ENCODE measurements at places on chromosomes 6 and 20.

- no peak for DNase-seq
Measured at GRCh38 chr6:65728879-65729479, 22.0 kb upstream of the EYS start.

DNA sequence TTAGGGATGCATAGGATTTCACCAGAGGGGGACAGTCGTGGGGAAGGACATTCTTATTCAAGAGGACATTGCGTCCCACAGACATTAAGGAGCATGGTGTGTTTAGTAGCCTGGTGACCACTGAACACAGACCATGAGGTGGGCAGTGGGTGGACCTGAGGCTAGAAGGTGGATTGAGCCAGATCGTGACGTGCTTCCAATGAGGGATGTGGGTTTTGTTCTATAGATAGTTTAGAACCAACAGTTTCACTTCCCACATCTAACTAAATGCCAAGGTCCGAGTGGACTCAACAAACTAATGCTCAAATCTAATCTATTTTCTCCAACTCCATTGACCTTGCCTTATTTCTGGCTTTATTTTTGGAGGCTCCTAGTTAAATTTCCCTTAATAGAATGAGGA, 58.5 kb downstream of the OGFRL1 start:
- no peak for DNase-seq

GRCh38 chr6:36633370-36633769, 39.2 kb downstream of the SRSF3 start:
- DNase-seq: no peak

DNA sequence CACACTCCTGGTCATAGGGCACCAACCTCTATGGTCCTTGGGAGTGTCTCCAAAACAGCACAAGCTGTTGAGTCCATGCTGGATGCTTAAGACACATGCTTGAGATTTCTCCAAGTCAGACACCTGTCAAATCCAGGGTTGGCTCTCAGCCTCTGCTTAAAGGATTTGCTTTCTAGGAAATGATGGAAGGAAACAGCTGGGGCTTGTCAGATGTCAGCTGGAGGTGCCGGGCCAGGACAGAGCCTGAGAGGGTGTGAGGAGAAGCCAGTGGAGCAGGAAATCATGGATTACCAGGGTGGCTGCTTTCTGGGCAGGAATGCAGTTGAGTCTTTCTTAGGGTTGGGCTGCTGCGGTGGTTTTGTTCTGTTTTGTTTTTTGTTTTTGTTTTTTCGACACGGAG, 83.0 kb upstream of the FAM184A start:
- DNase-seq: no peak

- peak; percentile 34 for DNase-seq
Measured at GRCh38 chr20:62652041-62652893, 10.0 kb downstream of the SLCO4A1 start.

GRCh38 chr20:36756496-36756895, 10.6 kb upstream of the NDRG3 start:
- no peak for DNase-seq

- no peak for DNase-seq
Measured at GRCh38 chr6:56046576-56046975, 171.2 kb upstream of the BMP5 start.

DNA sequence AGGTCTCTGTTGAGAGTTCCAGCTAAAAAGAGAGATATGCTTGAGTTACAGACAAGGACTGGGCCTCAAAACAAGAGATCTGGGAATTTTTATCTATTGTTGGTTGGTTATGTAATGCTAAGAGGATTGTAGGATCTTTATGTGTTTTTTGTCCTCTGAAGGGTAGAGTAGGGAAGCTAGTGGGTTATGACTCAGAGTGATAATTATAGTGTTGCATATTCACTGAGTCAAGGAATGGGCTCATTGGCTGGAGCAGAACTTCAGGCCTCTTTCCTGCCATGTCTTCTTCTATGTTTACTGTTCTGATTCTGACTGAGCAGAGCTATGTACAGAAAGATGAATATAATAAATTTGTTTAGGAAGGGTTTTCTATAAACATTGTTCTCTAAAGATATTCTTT, 66.1 kb upstream of the NOX3 start:
- DNase-seq: no peak

DNA sequence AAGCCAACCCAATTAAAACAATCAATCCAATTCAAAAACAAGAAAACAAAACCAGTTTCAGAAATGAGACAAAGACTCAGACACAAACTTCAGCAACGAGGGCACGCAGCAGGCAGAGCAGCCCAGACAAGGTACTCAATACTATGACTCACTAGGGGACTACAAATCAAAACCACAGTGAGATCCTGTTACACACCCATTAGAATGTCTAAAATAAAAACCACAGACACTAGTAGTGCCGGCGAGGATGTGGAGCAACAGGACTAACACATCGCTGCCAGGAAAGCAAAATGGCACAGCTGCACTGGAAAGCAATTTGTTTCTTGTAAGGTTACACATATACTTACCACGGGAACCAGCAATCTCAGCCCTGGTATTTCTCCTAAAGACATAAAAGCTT, 28.4 kb upstream of the MAS1L start:
- no peak for DNase-seq

GRCh38 chr20:8972963-8973705, 95.8 kb upstream of the PLCB4 start:
- no peak for DNase-seq

GRCh38 chr6:87572021-87572420, 17.8 kb downstream of the RARS2 start:
- DNase-seq: no peak

GRCh38 chr6:132592855-132593254, 3.3 kb upstream of the TAAR5 start:
- no peak for DNase-seq

DNA sequence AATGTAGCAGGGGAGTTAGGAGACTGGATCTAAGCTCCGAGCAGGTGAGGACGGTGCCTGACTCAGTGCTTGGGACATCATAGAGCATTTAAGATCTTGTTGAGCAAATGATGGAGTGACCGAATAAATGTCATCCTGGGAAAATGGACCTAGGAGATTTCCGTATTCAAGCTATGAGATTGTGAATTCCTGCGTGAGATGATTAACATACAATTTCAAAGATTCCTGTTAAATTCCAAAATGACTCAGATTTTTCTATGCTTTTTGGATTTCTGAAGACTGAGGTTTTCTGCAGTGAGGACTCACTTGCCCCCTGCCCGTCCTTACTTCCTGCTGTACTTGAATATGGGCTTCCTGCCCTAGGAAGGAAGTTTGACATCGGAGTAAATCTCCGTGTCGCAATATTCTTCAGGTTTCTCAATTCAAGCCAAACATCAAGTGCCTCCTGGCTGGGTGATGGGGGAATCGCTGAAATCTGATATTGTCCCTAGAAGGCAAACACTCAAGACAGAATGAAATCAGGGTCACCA, 5.2 kb downstream of the SYTL3 start:
- no peak for DNase-seq

- no peak for DNase-seq
Measured at GRCh38 chr20:2595076-2595475, 57.4 kb upstream of the NOP56 start.

GRCh38 chr6:139386404-139386803, 12.0 kb upstream of the CITED2 start:
- DNase-seq: no peak

GRCh38 chr6:79236711-79237110, 2.2 kb upstream of the HMGN3 start:
- DNase-seq: peak; percentile 12

DNA sequence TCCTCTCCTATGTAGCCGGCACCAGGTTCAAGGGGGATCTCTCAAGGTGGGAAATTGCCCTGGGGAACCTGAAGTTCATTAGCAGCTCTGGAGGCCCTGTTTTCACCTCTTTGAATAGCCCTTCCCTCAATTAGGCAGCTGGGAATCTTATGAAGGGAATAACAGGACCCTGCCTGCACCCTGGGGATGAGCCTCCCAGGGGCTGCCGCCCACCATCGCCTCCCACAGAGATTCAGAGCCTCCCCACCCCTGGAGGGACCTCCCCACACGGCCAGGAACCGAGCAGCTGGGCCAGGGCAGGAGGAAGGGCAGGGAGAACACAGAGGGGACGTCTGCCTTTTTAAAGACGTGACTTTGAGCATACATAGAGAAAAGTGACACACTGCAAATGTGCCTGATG, 4.6 kb upstream of the EEF1A2 start:
- DNase-seq: no peak

DNA sequence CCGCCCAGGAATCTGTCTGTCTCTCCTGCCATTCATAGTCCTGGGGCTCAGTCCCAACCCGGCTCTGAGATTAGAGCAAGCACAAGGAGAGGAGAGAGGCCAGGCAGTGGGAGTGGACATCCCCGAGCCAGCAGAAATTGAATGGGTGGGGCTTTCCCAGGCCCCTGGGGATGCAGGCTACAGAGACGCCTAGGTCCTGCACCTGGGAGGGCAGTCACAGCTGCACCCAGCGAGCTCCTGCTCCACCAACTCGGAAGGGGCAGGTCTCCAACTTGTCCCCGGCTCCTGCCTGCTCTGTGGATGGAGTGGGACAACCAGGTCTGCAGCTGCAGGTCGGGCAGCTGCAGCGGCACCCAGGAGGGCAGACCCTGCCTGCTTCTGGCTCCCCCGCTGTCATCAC, 11.1 kb upstream of the AIG1 start:
- no peak for DNase-seq

DNA sequence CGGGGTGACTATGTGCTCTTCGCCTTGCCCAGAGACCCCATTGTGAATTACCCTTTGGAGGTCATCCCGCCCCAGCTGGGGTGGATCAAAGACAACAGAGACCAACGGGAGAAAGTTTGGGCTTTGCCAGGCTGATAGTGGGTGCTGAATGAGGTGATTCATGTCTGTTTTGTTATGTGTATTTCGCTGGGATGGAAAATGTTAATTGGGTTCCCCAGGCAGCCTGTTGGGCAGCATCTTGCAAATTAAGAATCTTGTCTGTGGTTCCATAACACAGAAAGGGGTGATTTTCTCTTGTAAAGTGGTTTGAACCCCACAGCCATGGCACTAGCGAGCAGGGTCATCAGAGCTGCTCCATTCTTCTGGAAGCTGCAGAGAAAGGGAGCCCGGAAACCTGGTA, 63.1 kb upstream of the UNC93A start:
- no peak for DNase-seq

DNA sequence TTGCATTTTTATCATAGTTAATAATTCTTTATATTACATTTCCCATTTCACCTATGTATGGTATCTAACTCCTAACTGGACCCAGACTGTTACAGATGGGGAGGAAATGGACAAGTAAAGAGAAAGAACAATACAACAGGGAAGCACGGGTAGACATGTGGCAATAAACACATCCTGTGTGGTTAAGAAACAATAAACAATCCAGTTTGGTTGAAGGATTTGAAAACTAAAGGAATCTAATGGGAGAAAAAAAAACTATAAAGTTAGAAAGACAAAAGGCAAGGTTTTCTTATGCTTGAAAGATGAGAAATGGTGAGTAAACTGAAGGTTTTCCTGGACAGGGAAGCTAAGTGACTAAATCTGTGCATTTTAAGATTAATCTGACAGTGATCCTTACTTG, 34.9 kb upstream of the ALDH8A1 start:
- no peak for DNase-seq

DNA sequence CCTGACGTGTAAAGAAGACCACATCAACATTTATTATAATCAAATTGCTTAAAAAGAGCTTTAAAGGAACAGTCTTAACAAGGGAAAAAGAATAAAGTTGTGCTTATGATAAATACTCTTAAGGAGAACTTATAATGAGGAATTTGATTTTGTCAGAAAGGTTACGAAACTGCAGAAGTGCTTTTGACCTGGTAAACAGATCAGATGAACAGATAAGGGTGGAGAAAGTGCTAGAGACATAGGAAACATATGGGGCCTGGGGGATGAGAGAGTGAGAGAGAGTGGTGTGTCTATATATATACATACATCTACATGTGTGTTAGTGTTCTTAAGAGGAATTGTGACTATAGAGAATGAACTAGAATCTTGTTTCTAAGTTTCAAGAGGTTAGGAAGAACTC, 186.2 kb upstream of the GJE1 start:
- DNase-seq: no peak

DNA sequence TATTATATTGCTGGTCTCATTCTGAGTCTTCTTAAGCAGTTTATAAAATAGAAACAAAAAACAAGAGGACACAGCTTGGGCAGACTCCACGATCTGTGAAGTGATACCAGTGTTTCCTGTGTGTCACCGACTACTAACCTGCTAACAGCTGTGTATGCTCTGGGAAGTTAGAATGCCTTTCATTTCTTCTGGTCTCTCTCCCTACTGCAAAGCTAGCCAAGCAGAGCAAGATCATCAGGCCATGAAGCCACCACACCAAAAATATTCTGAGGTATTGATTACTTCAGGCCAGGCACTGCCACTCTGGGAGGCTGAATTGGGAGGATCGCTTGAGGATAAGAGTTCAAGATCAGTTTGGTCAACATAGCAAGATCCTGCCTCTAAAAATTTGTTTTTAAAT, 46.9 kb upstream of the SMIM29 start:
- no peak for DNase-seq

DNA sequence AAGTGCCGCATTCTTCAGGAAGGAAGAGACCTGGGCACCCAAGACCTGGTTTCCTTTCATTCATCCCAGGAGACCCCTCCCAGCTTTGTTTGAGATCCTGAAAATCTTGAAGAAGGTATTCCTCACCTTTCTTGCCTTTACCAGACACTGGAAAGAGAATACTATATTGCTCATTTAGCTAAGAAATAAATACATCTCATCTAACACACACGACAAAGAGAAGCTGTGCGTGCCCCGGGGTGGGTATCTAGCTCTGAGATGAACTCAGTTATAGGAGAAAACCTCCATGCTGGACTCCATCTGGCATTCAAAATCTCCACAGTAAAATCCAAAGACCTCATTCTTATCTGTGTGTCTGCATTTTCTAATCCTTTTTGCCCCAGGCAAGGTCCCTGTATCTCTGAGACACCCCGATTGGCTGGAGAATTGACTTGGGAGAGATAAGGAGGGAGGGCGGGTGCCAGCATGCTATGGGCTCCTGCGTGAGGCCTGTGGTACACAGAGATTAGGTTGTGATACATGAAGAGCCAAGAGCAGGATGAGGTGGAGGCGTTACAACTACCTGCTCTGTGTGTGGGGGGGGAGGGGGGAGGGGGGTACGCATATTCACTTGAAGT, 4.8 kb downstream of the MUC21 start:
- DNase-seq: no peak

All from NCI-H526 treated with DMSO at 0.1 percent for 48 hours (cell line).